Thyroid gland (tissue), 4 donors: ENCODE measurements at places on chromosomes 13 and 19. TPM values are rescaled to one million over a fixed set of nuclear protein-coding genes. Genes with fewer than 3 reads are reported as not detected.

DNA sequence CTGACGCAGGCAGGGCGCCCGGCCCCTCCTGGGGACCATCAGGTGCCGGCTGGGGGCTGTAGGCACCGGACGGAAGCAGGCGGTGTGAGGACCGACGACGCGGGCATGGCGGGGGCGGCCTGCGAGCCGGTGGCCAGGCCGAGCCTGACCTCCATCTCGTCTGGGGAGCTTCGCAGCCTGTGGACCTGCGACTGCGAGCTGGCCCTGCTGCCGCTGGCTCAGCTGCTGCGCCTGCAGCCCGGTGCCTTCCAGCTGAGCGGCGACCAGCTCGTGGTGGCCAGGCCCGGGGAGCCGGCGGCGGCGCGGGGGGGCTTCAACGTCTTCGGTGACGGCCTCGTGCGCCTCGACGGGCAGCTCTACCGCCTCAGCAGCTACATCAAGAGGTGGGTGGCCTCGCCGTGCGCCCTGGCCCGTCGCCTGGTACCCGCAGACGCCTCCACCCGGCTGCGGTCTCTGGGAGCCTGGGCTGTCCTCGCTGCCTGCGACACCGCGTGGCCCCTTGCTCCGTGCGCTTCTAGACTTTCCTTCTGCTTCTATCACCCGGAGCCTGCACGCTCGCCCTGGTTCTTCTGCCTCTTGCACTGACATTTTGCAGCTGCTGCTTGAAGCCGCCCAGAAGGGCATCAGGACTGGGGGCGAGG, 460 bp downstream of the MEDAG start:
- peaks cover 16% of the 10 kb centered on the region for H3K4me1 ChIP-seq
- peak overlapping the region; percentile 55 for H3K27ac ChIP-seq
- H3K4me3 ChIP-seq, result peak overlapping the region; percentile 41
- H3K36me3 ChIP-seq, result no peaks in the 10 kb centered on the region
- DNase-seq, result peak; percentile 5

- peaks cover 17% of the 10 kb centered on the region for H3K36me3 ChIP-seq
- H3K4me1 ChIP-seq, result no peaks in the 10 kb centered on the region
- H3K27me3 ChIP-seq, result no peaks in the 10 kb centered on the region
- no peak overlapping the region for H3K4me3 ChIP-seq
Observed at GRCh38 chr13:37029617-37030016, 29.0 kb downstream of the EXOSC8 start.

- no peak overlapping the region for H3K4me3 ChIP-seq
- H3K4me1 ChIP-seq, result peaks cover 68% of the 10 kb centered on the region
- peak; percentile 76 for DNase-seq
- H3K36me3 ChIP-seq, result no peaks in the 10 kb centered on the region
Observed at GRCh38 chr13:112722433-112723263, 32.8 kb downstream of the ATP11A start.

GRCh38 chr13:49409008-49409407, 34.9 kb downstream of the CAB39L start:
- no peak for DNase-seq
- no peak overlapping the region for H3K4me3 ChIP-seq
- no peaks in the 10 kb centered on the region for H3K27me3 ChIP-seq

GRCh38 chr13:36453516-36453915, 21.2 kb downstream of the CCNA1 start:
- no peak overlapping the region for H3K27ac ChIP-seq
- no peak for DNase-seq
- H3K27me3 ChIP-seq, result no peaks in the 10 kb centered on the region
- no peaks in the 10 kb centered on the region for H3K4me1 ChIP-seq

DNA sequence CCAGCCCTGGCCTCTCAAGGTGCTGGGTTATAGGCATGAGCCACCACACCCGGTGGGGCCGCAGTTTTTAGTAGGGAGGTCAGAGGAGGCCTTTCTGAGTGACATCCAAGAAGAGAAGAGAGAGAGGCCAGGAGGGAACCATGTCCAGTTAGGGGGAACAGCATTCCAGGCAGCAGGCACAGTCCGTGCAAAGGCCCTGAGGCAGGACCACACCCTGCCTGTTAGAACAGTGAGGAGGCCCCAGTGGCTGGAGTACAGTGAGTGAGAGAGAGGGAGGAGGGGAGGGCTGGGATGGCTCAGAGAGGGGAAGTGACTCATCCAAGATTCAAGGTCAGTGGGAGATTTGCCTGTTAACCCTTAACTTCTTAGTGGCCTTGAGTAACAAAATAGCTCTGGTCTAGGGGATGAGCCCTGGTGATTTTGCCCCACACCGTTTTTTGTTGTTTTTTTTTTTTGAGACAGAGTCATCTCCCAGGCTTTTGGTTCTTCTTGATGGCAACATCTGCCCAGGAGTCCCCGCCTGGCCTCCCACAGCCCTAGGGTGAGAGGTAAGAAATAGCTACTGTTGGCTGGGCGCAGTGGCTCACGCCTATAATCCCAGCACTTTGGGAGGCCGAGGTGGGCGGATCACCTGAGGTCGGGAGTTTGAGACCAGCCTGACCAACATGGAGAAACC, 2.7 kb upstream of the PLIN3 start:
- no peaks in the 10 kb centered on the region for H3K27me3 ChIP-seq
- H3K36me3 ChIP-seq, result no peaks in the 10 kb centered on the region
- DNase-seq, result no peak
- H3K4me1 ChIP-seq, result peaks cover 10% of the 10 kb centered on the region
- no peak overlapping the region for H3K27ac ChIP-seq

GRCh38 chr13:93745884-93746283, 519.3 kb downstream of the GPC6 start:
- H3K27me3 ChIP-seq, result no peaks in the 10 kb centered on the region
- no peak overlapping the region for H3K4me3 ChIP-seq
- no peak for DNase-seq
- H3K4me1 ChIP-seq, result no peaks in the 10 kb centered on the region
- no peak overlapping the region for H3K27ac ChIP-seq

- H3K4me1 ChIP-seq, result peaks cover 32% of the 10 kb centered on the region
- peak; percentile 89 for DNase-seq
- H3K4me3 ChIP-seq, result no peak overlapping the region
- H3K27me3 ChIP-seq, result no peaks in the 10 kb centered on the region
- H3K27ac ChIP-seq, result peak overlapping the region; percentile 42
Observed at GRCh38 chr19:45138303-45138751, 22.5 kb downstream of the NKPD1 start.

GRCh38 chr13:29901710-29902631, 51.6 kb upstream of the UBL3 start:
- H3K27ac ChIP-seq, result no peak overlapping the region
- H3K36me3 ChIP-seq, result no peaks in the 10 kb centered on the region
- no peak overlapping the region for H3K4me3 ChIP-seq
- H3K27me3 ChIP-seq, result no peaks in the 10 kb centered on the region

- H3K36me3 ChIP-seq, result no peaks in the 10 kb centered on the region
- DNase-seq, result no peak
- no peak overlapping the region for H3K4me3 ChIP-seq
- no peak overlapping the region for H3K27ac ChIP-seq
- no peaks in the 10 kb centered on the region for H3K27me3 ChIP-seq
- H3K4me1 ChIP-seq, result no peaks in the 10 kb centered on the region
Observed at GRCh38 chr13:31870511-31870910, 131.2 kb downstream of the RXFP2 start.

- DNase-seq, result no peak
- H3K4me3 ChIP-seq, result no peak overlapping the region
- H3K4me1 ChIP-seq, result no peaks in the 10 kb centered on the region
- no peaks in the 10 kb centered on the region for H3K36me3 ChIP-seq
Observed at GRCh38 chr13:111470933-111471332, 150.5 kb downstream of the TEX29 start.

DNA sequence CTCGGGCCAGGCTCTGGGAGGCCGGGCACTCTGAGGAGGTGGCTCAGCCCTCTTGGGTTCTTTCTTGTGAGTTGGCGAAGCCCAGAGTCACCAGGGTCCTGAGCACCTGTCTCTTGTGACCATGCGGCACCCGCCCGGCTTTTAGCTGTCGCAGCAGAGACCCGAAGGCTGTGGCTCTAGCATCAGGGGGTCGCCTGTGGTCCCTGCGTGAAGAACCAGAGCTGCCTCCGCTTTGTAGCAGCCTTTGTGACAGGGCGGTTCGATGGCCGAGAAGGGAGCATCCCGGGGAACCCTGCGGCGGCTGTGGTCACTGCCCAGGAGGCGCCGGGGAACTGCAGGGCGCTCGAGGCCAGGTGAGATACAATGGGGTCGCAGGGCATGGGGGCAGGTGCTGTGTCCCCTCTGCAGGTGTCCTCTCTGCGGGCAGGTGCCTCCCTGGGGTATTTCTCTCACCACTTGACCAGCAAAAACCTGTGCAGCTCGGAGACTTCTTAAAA, 10.4 kb downstream of the MCF2L start:
- no peaks in the 10 kb centered on the region for H3K4me1 ChIP-seq
- peak overlapping the region; percentile 46 for H3K27ac ChIP-seq
- H3K27me3 ChIP-seq, result no peaks in the 10 kb centered on the region

GRCh38 chr13:21071924-21072323, 10.5 kb upstream of the LATS2 start:
- H3K27me3 ChIP-seq, result no peaks in the 10 kb centered on the region
- H3K36me3 ChIP-seq, result no peaks in the 10 kb centered on the region
- no peak overlapping the region for H3K27ac ChIP-seq
- no peaks in the 10 kb centered on the region for H3K4me1 ChIP-seq

Gene PPP1R15A
- 18.7 TPM for total RNA-seq

Gene STX10
- 39.8 TPM for total RNA-seq

Gene SYMPK
- total RNA-seq, result 35.3 TPM

Gene TICAM1
- total RNA-seq, result 6.9 TPM

Gene SPTBN4
- total RNA-seq, result 0.67 TPM

Gene GJA3
- total RNA-seq, result 0.54 TPM

Gene APOC1
- total RNA-seq, result 4.1 TPM

Gene ADPRHL1
- total RNA-seq, result 1.5 TPM

Gene CCNA1
- 0.22 TPM for total RNA-seq
